PC-9 (cell line): ENCODE measurements at places on chromosomes 16 and 17. TPM values are rescaled to one million over a fixed set of nuclear protein-coding genes. Genes with fewer than 3 reads are reported as not detected.

VPS35 gene
- 94.9 and 98.4 TPM in 2 replicates for total RNA-seq

DYNLRB2 gene
- not detected in 2 replicates for total RNA-seq

- no peaks in the 10 kb centered on the region for H3K36me3 ChIP-seq
- no peaks in the 10 kb centered on the region for H3K4me1 ChIP-seq
- no peak for DNase-seq
- peaks cover 49% of the 10 kb centered on the region for H3K27me3 ChIP-seq
Observed at GRCh38 chr16:30031477-30031918, 427 bp upstream of the TLCD3B start.

KRT9 gene
- 0.55 and 0.73 TPM in 2 replicates for total RNA-seq
